Activated naive CD4-positive, alpha-beta T cell (primary cell): ENCODE measurements at places on chromosomes 16 and 17.

GRCh38 chr17:16516594-16517051 is 24.6 kb upstream of the LRRC75A start:
- DNase-seq, result no peak

GRCh38 chr17:58498177-58498828 is 10.1 kb upstream of the HSF5 start:
- DNase-seq, result no peak

DNA sequence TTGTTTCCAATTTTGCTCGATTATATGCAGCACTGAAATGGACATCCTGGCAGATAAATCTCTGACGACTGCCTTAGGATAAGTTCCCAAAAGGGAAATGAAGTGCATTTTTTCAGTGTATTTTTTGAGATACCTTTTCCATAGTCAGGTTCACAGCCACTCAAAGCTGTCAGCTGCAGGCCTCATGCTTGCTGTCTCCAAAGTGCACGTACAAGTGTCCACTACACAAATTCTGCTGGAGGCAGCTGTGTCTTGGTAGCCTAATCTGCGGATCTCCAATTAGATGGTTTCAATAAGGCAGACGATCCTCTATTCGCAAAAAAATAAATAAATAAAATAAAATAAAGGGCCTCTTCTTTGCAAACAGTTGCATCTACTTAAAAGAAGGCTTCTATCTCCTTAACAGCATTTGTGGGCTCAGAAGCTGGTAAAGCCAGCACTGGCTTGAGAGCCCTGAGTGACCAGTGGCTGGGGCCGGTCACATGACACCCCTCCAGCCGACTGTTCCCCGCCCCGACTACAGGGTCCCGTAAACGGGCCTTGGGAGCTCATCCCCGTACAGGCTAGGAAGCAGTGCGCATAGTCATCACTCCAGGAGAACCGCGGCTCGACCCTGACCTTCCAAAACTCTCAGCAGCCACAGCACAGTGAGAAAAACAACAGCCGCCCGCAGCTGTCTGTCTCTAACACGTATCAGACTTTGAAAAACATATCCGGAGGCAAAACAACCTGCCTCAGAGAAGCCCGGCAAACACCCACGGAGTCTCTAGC is 18.8 kb downstream of the RPH3AL start:
- DNase-seq, result no peak

- DNase-seq, result no peak
These were observed 25.2 kb downstream of the DEF8 start for GRCh38 chr16:89973654-89974335.

GRCh38 chr17:34173241-34173640 is 81.8 kb upstream of the CCL2 start:
- no peak for DNase-seq

DNA sequence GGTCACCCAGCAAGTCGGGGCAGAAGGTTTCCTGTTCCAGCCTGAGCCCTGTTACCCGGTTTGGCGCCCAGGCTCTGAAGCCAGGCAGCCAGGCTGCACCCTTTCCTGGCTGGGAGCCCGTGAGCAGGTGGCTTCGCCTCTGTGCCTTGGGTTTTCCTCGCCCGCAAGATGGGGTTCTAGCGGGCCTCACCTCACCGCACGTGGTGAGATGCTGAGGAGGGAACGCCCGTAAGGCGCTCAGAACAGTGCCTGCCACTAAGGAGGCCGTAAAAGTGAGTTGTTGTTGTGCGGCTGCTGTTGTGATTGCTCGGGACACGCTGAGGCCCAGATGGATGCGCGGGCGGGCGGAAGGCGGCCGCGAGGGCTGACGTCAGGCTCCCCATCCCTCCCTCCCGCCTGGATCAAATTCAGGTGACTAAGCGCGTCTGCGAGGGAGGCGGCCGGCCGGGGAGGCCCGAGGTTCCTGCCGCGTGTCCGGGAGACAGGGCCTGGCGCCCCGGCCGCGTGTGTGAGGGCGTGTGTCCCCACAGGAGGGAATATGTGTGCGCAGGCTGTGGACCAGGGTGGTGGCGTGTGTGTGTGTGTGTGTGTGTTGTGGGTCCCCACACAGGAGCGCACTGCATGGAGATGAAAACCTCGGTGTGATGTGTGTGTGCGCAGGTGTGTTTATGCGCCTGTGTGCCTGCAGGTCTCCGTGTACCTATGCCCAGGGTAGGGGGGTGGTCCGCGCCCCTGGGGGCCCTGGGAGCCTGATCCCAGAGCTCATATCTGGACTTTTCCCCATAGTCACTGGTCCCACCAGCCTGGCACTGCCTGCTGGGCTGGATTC is 4.3 kb downstream of the CAMKK1 start:
- DNase-seq, result no peak

- no peak for DNase-seq
These were observed 59.3 kb downstream of the USP10 start for GRCh38 chr16:84759061-84759460.

DNA sequence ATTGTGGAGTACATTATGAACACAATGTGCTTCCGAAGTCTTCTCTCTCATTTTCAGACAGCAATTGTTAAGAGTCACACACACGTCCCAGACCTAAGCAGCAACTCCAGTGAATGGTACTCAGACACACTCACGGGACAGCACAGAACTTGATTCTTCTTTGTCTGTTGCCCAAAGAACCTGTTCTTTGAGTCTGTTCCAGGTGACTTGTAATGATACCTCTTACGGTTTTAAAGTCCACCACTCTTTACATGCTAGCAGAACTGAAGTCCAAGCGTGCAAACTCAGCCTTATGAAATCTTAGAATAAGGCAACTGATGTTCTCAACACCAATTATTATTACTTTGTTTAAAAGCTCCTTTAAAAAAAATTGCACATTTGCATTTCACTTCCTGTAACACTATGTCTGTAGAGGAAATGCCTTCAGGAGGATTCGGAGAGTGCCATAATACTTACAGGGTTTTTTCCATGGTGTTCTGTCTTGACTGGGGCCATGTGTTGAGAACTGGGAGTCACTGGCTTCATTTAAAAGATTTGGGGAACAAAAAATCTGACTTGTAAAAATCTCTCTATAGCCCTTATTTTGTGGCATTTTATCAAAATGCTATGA is 48.1 kb downstream of the MARF1 start:
- DNase-seq, result no peak
